ENCODE measurements at places on chromosomes 3 and 15.

DNA sequence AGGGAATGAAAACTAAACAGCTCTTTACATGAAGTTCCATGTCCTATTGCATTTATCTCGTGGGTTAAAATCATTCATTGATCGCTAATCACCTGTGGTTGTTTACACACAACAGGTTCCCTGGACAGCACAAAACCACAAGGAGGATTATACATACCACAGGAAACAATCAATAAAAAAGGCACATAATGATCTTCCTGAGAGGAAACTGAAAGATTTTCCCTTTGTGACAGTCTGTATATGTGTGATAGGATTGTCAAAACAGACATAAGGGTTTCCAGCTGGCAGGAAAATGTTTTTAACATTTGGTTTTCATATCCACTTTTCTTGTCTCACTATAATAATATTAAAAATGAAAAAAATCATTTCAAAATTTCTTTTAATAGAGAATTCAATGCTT is 541.8 kb downstream of the NLGN1 start:
- no peak for ATAC-seq

DNA sequence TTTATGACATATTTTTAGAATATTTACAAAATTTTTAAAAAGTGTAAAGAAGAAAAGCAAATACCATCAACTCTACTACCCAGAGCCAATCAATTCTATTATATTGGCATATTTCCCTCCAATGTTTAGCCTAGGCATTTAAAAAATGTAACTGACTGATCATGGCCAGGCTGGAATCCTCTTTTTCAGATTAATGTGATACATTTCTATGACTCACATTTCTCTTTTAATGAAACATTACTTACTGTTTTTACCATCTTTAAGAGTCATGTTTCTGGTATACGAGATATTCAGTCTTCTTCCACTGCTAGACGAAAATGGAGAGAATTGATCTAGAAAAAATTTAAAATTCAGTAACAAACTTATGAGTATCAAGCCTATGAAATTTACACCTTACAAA is 53.4 kb upstream of the DCUN1D1 start:
- ATAC-seq = no peak

- no peak for ATAC-seq
These were observed 211.1 kb upstream of the GADL1 start for GRCh38 chr3:31105438-31106077.

DNA sequence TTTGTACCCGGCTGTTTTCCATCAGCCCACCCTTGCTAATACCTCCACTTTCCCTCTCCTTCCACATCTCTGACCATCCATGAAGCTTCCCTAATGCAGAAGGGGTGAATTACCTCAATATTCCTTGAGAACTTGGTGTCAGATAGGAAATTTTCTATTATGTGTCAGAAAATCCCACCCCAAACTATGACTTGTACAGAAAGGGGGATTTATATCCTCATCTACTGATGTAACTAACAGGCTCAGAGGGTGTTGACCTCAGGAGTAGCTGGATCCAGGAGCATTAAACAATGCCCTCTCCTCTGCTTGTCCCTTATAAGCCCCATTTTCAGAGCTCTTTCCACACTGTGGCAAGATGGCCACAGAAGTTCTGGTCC is 242.8 kb upstream of the TLE3 start:
- ATAC-seq = no peak

DNA sequence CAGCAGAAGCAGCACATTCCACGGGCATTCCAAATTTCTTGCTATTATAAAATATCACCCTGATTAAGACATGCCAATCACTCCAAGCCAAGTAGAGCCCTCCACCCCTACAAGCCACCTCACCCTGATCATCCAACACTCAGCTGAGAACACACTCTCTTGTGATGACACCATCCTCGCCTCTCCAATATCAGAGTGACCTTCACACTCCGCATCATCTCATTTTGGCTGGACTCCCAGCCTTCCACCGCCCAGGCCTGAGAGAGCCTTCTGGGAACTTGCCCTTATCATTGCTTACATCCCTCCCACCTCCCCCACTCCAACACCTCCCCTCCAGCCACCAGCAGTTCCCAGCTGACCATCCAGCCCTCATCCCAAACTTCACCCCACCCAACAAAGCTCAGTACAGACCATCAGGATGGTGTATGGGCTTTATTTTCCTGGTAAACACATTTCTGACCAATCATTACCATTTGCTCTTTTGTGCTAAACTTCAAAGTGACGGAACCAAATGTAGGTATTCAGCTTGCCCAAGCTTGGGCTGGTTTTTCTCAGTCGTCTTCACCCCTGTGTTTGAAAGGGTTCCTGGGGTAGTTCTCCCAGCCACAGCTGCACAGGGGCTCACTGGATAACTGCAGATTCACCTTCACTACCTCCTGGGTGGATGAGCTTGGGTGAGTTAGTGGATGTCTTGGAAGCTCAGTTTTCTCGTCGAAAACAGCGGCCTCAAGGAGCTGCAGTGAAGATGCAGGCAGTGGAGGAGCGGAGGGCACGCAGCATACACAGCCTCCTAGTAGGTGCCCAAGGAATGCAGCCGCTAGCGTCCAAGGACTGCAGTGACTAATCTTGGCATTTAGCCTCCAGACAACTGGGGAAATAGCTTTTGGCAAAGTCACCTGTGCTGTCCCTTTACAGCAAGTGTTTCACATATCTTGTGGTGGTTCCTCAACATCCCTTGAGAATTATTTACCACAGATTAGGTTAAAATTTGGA is 115.1 kb downstream of the LIPC start:
- ATAC-seq = no peak

DNA sequence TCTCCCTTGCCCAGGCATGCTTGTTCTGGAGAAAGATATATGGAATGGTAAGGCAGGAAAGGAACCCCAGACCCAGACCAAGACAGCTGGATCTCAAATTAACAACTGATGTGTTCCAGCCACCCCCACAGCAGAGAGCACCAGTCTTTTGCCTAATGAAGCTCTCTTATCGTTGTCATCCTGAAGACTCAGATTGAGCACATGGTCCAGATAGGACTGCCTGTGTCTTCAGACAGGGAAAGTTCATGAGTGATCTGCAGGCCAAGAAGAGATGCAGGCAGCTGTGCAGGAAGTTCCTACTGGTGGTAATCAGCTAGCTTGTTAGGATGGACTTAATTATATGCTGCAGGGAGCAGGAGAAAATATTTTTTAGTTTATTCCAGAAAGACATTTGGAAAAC is 53.3 kb downstream of the PPP2R3A start:
- ATAC-seq = no peak

DNA sequence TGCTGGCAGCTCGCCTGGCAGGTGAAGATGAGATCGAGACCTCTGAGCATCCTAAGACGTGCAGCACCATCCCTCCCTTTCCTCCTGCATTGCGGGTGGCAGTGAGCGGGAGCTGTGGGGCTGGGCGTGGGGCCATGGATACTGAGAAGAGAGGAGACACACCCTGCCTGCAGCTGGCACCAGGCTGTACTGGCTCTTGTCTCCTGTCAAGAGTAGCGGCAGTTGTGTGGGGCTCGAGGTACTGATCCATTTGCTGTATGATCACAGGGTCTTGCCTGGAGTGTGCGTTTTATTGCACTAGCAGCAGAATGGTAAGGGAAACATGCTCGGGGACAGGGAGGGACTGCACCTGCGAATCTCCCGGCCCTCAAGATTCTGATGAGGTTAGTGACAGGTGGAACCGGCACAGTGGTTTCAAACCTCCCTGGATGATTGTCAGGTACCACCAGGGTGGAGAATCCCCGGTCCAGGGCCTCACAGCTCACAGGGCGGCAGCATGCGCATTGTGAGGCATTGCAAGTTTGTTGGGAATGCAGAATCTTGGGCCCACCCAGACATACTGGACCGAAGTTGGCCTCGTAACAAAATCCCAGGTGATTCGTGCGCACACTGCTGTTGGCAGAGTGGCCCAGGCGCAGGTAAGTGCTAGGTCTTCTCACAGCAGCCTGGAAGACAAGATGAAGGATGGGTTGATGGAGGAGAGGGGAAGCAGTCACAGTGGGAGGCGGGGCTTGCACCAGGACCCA is 14.1 kb downstream of the SYNM start:
- ATAC-seq = no peak

- ATAC-seq = no peak
These were observed 35.5 kb upstream of the NIT2 start for GRCh38 chr3:100299016-100299415.

GRCh38 chr15:45660231-45660979 is 25.6 kb downstream of the SQOR start:
- no peak for ATAC-seq

- ATAC-seq = no peak
These were observed 73.2 kb downstream of the BTLA start for GRCh38 chr3:112425858-112426750.

GRCh38 chr15:38073178-38073946 is 138.9 kb downstream of the TMCO5A start:
- ATAC-seq = peak; percentile 12

GRCh38 chr15:70420086-70420947 is 322.6 kb upstream of the TLE3 start:
- ATAC-seq = no peak

GRCh38 chr3:107110596-107111305 is 266.5 kb upstream of the CCDC54 start:
- ATAC-seq = no peak

- no peak for ATAC-seq
These were observed 2.6 kb upstream of the PLA2G4B start for GRCh38 chr15:41836073-41836472.

DNA sequence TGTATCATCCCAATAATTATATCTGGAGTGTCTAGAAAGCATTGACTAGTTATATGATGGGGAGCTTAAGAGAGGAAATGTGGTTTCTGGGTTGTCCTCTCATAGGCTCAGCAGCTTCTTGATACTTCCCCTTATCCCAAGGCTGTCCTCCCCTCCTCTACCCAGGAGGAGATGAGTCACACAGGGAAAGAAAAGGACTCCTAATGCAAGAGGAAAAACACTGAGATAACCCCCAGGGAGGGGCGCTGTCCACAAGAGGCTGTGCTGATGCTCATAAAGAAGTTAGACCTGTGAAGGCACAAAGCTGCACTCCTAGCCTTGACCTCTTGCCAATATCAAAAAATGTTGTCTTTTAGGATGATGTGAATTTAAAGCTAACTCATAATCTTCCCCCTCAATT is 28.8 kb upstream of the GYG1 start:
- ATAC-seq = no peak

DNA sequence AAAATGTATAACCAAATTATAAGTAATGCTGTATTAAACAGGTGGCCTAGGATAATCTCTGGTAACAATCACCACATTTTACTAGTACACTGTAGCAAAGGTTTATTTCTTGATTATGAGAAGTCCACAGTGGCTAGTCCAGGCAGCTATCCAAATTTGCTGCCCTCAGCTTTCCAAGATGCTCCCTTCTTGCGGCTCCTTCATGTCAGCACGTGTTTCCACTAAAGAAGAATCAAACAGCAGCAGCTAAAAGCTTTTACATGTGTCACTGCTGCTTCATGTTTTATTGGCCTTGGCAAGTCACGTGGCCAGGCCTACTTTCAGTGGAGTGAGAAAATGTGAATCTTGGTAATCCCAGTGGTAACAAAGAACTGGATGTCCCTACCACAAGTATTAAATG is 5.6 kb upstream of the RBMS3 start:
- no peak for ATAC-seq

- no peak for ATAC-seq
These were observed 61.2 kb downstream of the PLD1 start for GRCh38 chr3:171749124-171749523.

DNA sequence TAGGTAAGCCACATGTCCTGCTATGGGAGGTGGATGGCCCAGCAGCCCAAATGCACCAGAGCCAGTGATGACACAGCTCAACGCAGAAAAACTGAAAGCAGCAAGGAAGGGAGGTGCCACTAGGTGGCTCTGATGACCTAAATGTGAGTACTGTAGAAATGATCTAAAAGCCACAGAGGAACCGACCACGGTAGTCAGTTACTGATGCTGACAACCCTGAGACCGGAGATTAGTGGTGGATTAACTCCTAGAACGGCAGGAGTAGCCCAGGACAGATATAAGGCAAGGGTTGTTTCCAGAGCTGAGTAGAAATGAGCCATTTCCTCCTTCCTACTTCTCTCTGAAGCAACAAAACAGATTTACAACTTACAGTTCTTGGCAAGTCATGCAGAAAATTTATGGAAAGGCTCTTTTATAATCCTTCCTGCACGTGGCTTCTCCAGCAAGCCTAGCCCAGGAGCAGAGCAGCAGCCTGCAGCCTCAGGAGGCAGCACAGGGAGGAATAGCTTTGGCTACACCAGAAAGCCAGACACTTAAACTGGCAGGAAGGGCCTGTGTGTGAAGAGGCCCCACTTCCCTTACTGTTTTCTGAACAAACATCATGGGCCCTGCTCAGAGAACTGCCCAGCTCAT is 13.1 kb downstream of the FBXL22 start:
- peak; percentile 91 for ATAC-seq

DNA sequence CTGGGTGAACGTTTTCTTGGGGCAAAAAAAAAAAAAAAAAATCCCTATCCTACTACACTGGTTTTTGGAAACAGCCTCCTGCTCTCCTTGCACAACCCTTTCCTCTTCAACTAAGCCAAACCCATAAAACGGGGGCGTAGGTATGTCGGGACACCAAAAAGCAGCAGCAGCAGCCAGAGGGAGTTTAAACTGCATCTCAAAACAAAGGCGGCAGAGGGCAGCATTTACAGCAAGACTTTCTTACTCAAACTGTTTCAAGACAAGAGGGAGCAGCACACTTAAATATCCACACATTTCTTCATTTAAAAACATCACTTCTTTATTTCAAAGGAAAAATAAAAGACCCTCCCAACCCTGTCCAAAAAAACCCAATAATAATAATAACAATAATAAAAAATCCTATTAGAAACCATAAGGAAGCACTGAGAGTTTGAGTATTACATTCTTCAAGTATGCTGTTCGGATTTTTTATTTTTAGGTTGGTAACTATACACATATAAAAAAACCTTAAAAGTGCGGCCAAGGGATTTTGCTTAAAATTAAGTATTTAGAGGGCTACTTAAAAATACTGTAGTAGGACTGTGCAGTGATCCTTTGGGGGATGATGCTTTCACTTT is 43.9 kb upstream of the PLXND1 start:
- ATAC-seq = no peak

- ATAC-seq = no peak
These were observed 24.4 kb upstream of the CLEC3B start for GRCh38 chr3:45001738-45002137.

GRCh38 chr15:75339531-75340240 is 3.8 kb downstream of the COMMD4 start:
- no peak for ATAC-seq

DNA sequence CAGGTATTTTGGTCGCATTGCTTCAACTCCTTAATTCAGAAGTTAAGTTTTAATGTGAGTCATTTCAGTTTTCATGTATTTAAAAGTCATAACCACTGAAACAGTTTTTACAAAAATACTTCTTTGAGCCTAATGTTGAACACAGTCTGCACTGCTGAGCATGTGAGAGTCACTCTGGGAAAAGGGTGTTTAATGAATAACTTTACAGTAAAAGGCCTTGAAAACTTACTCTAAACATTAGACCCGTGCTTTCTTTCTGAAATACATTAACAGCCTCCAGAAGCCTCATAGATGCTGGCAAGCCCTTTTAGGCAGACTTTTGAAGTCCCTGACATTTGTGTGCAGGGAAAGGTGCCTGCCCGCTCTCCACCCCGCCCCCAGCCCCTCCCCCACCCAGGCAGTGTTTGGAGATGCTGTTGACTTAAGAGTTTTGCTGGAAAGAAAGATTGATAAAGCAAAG is 68.9 kb upstream of the NR2F2 start:
- no peak for ATAC-seq

Measured in motor neuron (in vitro differentiated cells).